ENCODE measurements at places on chromosomes 12 and 14.

DNA sequence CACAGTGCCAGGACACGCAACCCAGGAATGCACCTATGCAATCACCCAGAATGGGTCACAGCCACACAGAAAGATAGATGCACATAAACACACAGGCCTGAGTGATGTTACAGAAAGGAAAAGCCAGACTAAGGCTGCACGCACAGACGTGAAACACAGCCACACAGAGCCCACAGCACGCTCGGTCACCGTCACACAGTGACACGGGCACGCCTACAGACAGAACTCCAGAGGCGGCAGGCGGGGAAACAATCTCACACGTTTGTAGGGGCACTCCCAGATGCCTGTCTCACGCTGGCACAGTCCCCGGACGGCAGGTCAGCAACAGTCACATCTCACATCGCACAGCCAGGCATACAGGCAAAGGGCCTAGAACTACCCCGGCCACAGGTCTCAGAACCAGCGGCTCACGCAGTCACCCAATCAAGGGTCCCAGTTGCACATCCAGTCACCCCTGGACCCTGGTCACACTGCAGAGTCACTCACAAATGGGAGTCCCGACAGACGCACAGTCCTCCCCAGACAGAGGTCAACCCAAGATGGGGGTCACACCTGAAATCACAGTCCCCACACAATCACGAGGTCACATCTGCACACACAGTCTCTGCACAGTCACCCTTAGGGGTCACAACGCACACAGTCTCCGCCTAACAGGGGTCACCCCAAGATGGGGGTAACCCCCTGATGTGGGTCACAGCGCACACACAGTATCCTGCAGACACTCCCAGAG lies 790 bp downstream of the SSH1 start:
- peaks cover 51% of the 10 kb centered on the region for H3K4me1 ChIP-seq
- H3K27me3 ChIP-seq, result no peaks in the 10 kb centered on the region
- H3K27ac ChIP-seq, result peak overlapping the region; percentile 86

DNA sequence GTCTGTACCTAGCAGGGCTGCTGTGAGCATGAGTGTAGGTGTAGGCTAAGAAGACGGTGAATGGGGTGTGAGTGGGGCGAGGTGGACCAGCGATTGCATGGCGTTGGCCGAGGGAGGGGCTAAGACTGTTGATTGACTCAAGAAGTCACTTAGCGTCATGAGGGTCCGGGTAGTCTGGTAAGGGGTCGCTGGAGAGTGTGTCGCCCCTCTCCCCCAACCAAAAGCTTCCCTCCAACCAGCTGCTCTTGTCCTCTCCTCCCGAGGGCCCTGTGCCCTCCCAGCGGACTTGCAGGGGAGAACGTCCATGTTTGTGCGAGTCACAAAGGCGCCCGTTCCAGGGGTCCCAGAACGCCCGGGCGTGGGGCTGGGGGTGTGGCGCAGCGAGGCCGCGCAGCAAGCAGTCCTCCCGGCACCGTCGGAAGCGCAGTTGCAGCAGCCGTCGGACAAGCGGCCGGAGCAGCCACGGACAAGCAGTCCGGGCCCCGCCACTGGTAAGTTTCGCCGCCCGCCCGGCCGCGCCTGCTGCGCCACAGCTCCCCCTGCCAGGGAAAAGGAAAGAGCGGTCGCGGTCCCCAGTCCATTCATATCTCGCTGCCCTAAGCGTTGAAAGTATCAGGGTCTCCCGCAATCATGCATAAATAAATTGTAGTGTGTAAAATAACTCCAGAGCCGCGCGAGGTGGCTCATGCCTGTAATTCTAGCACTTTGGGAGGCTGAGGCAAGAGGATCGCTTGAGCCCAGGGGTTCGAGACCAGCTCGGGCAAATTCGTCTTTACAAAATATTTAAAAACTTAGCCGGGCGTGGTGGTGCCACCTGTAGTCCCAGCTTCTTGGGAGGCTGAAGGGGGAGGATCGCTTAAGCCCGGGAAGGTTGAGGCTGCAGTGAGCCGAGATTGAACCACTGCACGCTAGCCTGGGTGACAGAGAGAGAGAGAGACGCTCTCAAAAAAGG lies at the start of gene CCDC63:
CCDC63 (plus strand) TSS at position 373 of the 952 bp plus-strand sequence. CDS start 5,968 bp downstream, outside the sequence.
- H3K27me3 ChIP-seq, result no peaks in the 10 kb centered on the region
- peak; percentile 64 for DNase-seq
- no peak within 1 kb of the TSS for H3K27ac ChIP-seq
- H3K4me1 ChIP-seq, result peaks cover 23% of the 10 kb centered on the region

GRCh38 chr12:110330544-110330943 lies 49.5 kb downstream of the ATP2A2 start:
- H3K4me3 ChIP-seq, result no peak overlapping the region
- no peaks in the 10 kb centered on the region for H3K27me3 ChIP-seq
- H3K27ac ChIP-seq, result no peak overlapping the region
- DNase-seq, result no peak

- peaks cover 4% of the 10 kb centered on the region for H3K27me3 ChIP-seq
- no peak for DNase-seq
- no peaks in the 10 kb centered on the region for H3K36me3 ChIP-seq
- H3K4me1 ChIP-seq, result peaks cover 9% of the 10 kb centered on the region
- no peak overlapping the region for H3K4me3 ChIP-seq
Measured at GRCh38 chr14:72921396-72921795, 4.9 kb upstream of the DCAF4 start.

DNA sequence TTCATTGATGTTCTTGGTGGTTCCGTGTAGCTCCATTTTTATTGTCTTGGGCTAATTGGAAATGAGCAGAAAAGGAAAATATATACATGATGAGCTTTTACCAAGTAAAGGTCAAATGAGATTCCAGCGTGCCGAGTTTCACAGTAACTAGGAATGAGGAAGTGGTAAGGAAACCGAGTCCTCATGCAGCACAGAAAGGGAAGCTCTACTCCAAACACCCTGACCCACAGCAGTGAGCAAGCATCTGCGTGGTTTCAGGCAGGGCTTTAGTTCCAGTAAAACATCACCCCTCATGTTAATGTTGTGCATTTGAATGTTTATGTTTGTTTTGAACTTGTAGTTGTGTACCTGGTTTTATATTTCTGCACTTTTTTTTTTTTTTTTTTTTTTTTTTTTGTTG lies 208.0 kb downstream of the SLC41A2 start:
- H3K36me3 ChIP-seq, result no peaks in the 10 kb centered on the region
- H3K4me1 ChIP-seq, result peaks cover 19% of the 10 kb centered on the region
- H3K27ac ChIP-seq, result no peak overlapping the region
- DNase-seq, result no peak
- no peak overlapping the region for H3K4me3 ChIP-seq

DNA sequence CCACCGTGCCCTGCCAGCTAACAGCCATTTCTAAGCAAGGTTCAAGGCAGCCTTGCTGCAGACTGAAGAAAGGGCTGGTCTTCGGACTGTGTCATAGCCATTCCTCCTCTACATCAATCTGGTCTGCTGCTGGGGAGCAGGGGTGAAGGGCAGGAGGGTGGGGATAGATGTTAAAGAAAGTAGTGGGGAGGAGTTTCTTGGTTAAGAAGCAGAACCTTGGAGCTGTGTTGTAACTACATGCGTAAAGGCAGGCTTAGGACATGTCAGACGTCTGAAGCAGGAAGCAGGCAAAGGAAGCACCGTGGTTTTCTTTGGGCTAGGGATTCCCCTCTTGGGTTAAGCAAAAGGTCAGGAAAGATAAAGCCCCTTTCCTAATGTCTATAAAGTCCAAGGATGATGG lies 18.1 kb upstream of the NEK9 start:
- H3K4me1 ChIP-seq, result peaks cover 74% of the 10 kb centered on the region
- DNase-seq, result no peak
- H3K27me3 ChIP-seq, result no peaks in the 10 kb centered on the region

- no peaks in the 10 kb centered on the region for H3K36me3 ChIP-seq
- H3K27me3 ChIP-seq, result no peaks in the 10 kb centered on the region
- no peak overlapping the region for H3K27ac ChIP-seq
- H3K4me3 ChIP-seq, result no peak overlapping the region
- H3K4me1 ChIP-seq, result no peaks in the 10 kb centered on the region
Measured at GRCh38 chr14:90426663-90427062, 29.8 kb downstream of the CALM1 start.

DNA sequence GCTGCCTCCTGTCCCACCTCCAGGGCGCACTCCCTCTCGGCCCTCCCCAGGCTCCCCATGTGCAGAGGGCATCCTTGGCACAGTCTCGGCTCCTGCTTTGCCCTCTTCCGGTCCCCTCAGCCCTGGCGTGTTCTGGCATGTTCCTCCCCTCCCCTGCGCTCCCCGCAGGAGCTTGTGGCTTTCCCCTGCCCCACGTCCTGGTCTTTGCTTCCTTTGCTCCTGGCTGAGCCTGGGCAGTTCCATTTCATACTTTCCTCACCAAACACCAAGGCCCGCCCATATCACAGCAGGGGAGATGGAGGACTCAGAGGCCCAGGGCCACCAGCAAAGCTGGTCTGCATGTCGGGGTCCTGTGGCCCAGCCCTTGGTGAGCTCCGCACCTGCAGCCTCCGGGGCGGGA lies 56.0 kb downstream of the FBRSL1 start:
- peaks cover 25% of the 10 kb centered on the region for H3K36me3 ChIP-seq
- H3K4me3 ChIP-seq, result no peak overlapping the region
- no peak for DNase-seq

- no peaks in the 10 kb centered on the region for H3K27me3 ChIP-seq
- H3K27ac ChIP-seq, result no peak overlapping the region
- DNase-seq, result no peak
- peaks cover 67% of the 10 kb centered on the region for H3K36me3 ChIP-seq
- H3K4me1 ChIP-seq, result no peaks in the 10 kb centered on the region
Measured at GRCh38 chr14:96285667-96286066, 29.7 kb downstream of the BDKRB1 start.

- H3K27me3 ChIP-seq, result no peaks in the 10 kb centered on the region
- H3K4me1 ChIP-seq, result no peaks in the 10 kb centered on the region
- no peak overlapping the region for H3K4me3 ChIP-seq
- H3K27ac ChIP-seq, result no peak overlapping the region
- no peak for DNase-seq
Measured at GRCh38 chr12:2507814-2508213, 287.0 kb upstream of the FKBP4 start.

GRCh38 chr14:68587931-68588330 lies 204.9 kb downstream of the ZFP36L1 start:
- no peak for DNase-seq
- no peaks in the 10 kb centered on the region for H3K27me3 ChIP-seq
- H3K36me3 ChIP-seq, result no peaks in the 10 kb centered on the region
- H3K4me1 ChIP-seq, result peaks cover 80% of the 10 kb centered on the region
- peak overlapping the region; percentile 83 for H3K27ac ChIP-seq

DNA sequence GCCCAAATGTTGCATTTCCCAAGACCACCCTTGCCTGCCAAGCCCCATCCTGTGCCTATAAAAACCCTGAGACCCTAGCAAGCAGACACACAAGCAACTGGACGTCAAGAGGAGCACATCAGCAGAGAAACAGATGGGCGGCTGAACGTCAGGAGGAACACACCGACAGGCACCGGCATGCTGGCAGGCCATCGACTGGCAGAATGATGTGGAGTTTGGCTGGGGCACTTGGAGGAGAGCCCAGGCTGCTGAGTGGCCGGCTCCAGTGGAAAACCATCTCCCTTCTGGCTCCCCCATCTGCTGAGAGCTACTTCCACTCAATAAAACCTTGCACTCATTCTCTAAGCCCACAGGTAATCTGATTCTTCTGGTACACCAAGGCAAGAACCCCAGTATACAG lies 130.1 kb downstream of the SLC41A2 start:
- no peak for DNase-seq
- H3K4me1 ChIP-seq, result no peaks in the 10 kb centered on the region
- no peaks in the 10 kb centered on the region for H3K36me3 ChIP-seq
- H3K4me3 ChIP-seq, result no peak overlapping the region
- H3K27me3 ChIP-seq, result no peaks in the 10 kb centered on the region

GRCh38 chr12:121849665-121850064 lies 9.0 kb downstream of the HPD start:
- no peak for DNase-seq
- no peaks in the 10 kb centered on the region for H3K4me1 ChIP-seq
- no peak overlapping the region for H3K4me3 ChIP-seq
- H3K27me3 ChIP-seq, result no peaks in the 10 kb centered on the region

DNA sequence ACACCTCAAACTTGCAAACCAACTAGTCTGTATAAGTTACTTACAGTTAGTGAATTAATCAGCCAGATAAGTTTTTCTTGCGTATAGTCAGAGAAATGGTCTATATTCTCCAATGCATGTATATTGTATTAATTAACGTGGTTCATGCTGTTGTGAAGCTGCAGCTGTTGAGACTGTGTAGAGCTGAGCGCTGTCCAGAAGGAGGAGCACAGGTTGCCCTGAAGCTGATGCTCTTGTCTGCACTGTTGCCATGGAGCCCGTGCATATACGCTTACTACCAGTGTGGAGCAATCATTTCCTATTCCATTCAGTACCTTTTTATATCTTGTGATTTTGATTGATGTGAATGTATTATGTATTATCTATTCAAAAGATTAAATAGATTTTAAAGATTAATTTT lies 74.3 kb upstream of the ARID2 start:
- H3K36me3 ChIP-seq, result no peaks in the 10 kb centered on the region
- no peak overlapping the region for H3K4me3 ChIP-seq
- no peak overlapping the region for H3K27ac ChIP-seq
- H3K4me1 ChIP-seq, result no peaks in the 10 kb centered on the region
- no peak for DNase-seq

- no peaks in the 10 kb centered on the region for H3K27me3 ChIP-seq
- no peaks in the 10 kb centered on the region for H3K36me3 ChIP-seq
- no peak overlapping the region for H3K27ac ChIP-seq
- no peak for DNase-seq
- H3K4me3 ChIP-seq, result no peak overlapping the region
Measured at GRCh38 chr12:105946493-105946901, 192.3 kb downstream of the NUAK1 start.

Data from suprapubic skin (tissue), 4 donors.